ENCODE measurements at places on chromosomes 5 and 9. TPM values are rescaled to one million over a fixed set of nuclear protein-coding genes. Genes with fewer than 3 reads are reported as not detected.
A peak's percentile ranks its signal among the peaks of the same experiment; 100 is the strongest.

PPP3R2 gene
- not detected for polyA plus RNA-seq

C5orf58 gene
- polyA plus RNA-seq = 0.43 TPM

FBXL7 gene
- polyA plus RNA-seq = 29.0 TPM

RICTOR gene
- 37.5 TPM for polyA plus RNA-seq

ZNF474 gene
- polyA plus RNA-seq = 3.1 TPM

TSSK1B gene
- polyA plus RNA-seq = 0.06 TPM

GRXCR2 gene
- not detected for polyA plus RNA-seq

- DNase-seq = no peak
Measured at GRCh38 chr5:91145333-91145620, 237.8 kb downstream of the ARRDC3 start.

DNA sequence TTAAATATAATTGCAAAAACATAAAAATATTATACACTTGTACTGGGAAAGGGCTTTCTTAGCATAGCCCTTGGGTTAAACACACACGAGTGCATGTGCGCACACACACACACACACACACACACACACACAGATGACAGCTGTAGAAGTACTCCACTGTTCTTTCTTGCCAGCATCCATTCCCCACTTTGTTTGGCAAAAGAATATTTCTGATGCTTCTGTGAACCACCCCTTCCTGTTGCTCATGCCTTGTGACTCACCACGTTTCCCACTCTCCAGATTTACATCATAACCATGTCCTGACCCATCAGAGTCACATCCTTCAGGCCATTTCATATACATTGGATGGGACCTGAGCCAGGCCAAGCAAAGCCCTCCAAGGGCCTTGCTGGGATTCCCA, 280.1 kb downstream of the DNAH5 start:
- DNase-seq = no peak

DNA sequence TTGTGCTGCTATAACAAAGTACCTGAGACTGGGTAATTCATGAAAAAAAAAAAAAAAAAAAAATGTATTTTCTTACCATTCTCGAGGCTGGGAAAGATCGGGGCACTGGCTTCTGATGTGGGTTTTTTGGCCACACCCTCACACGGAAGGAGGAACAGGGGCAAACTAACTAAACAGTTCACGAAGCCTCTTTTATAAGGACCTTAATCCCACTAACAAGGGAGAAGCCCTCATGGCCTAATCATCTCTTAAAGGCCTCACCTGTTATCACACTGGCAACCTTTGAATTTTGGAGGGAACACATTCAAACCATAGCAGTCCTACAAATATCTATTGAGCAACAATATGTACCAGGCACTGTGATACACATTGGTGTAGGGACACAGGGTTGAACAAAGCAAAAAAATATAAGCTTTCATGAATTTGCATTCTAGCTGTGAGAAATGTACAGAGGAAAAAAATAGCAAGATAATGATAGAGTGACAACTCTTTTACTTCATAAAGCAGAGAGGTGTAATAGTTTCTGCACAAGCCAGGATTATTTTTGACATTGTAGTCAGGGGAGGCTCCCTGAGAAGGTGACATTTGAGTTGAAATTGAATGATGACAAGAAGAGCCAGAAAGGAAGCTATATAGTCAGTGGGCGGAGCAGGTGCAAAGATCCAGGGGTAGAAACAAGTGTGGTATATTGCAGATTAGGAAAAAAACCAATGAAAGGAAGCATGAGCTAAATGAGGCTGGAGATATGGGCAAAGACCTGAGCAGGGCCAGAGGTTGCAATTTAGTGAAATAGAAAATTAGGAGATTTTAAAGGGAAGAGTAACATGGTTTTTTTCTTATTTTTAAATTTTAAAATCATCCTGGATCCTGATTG, 68.1 kb upstream of the GRAMD2B start:
- no peak for DNase-seq

DNA sequence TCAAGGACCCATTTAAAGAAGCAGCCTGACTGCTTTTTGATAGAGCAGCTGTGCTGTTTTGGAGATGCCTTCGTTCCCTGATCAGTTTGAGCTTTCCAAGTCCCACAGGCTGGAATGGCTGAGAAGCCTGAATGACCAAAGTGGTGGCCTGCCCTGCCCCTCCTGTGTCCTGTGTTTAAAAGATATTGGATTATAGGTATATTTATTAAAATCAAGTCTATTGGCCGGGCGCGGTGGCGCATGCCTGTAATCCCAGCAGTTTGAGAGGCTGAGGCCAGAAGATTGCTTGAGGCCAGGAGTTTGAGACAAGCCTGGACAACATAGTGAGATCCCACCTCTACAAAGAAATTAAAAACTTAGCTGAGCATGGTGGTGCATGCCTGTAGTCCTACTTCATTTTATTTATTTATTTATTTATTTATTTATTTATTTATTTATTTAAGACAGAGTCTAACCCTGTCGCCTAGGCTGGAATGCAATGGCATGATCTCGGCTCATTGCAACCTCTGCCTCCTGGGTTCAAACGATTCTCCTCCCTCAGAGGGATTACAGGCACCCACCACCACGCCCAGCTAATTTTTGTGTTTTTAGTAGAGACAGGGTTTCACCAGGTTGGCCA, 87.7 kb downstream of the CACNA1B start:
- DNase-seq = no peak

DNA sequence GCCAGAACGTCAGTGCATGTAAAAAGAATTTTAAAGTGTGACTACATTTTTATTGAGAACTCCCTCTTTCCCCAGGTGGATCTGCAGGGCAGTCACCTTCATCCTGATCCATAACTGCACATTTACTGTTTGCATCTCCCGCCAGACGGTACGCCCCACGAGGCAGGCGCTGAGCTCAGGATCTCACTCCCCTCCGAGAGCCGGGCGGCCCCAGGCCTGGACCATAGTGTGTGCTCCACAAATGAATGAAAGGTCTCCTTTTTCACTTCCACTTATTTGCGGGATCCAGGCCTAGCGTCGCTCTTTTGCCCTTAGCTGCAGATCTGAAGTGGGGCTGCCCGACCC, 378 bp downstream of the DROSHA start:
- DNase-seq = peak; percentile 15

GRCh38 chr9:32928145-32928763, 73.2 kb downstream of the APTX start:
- DNase-seq = peak; percentile 44

DNA sequence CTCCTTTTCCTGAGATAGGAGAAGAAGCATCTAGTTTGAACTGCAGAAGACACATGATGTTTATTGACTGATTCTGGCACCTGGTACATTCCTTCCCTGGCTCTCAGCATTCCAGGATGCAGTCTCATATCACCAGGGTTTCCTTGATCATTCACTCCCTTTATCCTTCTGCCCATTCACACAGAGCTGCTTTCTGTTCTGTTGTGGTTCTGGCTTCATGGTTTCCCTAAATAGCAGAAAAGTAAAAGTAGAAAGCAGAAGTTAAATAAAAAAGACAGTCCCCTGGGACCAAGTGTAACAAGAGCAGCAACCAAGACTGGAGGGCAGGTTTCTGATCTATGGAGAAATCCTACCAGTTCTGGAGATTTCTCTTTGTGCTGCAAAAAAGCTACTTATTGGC, 3.2 kb downstream of the IFNA8 start:
- no peak for DNase-seq

DNA sequence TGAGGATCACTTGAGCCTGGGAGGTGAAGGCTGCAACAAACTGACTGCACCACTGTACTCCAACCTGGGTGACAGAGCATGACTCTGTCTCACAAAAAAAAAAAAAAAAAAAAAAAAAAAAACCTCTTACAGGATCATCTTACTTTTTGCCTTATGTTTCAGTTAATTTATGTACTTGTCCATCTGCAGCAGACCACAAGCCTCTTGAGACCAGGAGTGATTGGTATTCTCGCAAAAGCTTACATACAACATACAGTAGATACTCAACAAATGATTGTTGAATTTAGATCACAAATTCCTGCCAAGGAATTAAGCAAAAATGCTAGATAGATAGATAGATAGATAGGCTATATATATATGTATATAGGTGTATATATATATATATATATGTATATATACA, 12.4 kb downstream of the CEMIP2 start:
- DNase-seq = no peak

DNA sequence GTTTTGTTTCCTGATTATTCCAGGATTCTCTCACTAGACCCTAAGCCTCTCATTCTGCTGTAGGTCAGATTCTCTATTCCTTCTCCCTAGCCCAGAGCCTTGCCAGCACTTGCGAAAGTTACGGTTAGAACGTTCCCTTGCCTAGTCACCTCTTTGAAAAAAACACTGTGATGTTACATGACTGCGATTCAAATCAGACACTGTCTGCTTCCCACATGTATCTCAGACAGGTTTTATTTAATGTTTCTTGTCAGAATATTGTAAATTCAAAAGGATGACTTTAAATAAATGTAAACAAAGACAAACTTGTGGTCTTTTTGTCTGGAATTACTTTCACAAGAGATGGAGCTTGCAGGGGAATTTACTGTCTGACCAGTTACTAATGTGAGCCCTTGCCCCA, 116.5 kb upstream of the OTULINL start:
- DNase-seq = no peak

DNA sequence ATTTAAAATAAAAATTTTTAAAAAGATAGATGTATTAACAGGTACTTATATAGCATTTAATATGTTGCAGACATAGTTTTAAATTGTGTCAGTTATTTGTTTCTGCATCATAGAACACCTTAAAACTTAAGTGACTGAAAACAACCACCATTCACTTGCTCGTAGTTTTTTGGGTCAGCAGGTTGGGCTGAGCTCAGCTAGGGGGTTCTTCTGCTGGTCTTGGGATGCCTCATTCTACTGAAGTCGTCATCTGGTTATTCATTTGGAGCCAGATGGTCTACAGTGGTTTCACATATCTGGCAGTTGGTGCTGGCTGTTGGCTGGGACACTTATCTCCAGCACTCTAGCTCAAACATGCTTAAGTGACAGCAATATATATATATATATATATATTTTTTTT, 29.6 kb downstream of the PSAT1 start:
- no peak for DNase-seq

DNA sequence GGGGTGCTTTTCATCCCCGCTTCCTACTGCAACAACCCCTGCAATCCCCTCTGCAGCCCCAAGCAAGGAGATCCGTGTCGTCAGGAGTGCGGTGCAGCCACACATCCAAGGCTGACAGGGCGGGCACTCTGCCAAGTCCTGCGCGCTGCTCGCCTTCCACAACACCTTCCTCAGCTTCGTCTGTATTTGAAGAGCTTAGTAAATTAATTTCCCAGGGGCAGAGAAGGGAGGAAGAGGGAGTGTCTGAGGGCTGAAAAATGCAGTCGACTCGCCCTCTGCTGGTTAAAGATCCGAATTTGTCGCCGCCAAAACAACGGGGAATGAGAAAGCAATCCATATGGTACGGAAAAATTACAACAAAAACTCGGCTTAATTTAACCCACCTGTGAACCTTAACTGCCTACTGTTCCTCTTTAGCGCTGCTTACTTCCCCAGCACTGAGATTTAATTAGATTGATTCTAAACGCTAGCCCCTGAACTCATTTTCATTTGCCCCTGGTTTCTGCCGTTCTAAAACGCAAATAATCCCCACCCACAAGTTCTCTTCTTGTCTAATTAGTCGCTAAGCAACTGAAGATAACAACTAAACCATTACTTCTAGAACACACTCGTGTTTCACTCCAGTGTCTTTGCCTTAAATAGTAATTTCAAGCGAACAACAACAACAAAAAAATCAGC, 10.9 kb upstream of the PCDHB1 start:
- DNase-seq = peak; percentile 50

- DNase-seq = no peak
Measured at GRCh38 chr5:149257889-149258705, 13.6 kb upstream of the AFAP1L1 start.

DNA sequence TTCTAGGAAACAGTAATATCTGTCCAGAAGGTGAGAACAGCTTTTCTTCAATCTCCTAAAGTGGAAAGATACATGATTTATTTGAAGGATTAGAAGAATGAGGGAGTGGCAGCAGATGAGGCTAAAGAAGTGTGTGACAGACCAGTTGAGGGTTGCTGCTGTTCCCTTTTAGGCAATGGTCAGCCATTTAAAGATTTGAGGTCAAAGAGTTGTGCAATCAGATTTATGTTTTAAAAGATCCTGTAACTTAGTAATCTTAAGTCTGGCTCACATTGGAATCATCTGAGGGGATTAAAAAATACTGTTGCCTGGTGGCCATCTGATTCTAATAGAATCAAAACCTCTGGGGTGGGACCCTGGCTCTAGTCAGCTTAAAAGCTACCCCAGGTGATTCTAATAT, 4.3 kb upstream of the SGCD start:
- no peak for DNase-seq

DNA sequence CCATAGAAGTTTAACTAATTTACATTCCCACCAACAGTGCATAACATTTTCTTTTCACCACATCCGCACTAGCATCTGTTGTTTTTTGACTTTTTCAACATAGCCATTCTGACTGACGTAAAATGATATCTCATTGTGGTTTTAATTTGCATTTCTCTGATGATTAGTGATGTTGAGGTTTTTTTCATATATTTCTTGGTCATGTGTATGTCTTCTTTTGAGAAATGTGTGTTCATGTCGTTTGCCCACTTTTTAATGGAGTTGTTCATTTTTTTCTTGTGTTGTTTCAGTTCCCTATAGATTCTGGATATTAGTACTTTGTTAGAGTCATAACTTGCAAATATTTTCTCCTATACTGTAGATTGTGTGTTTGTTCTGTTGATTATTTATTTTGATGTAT, 163.4 kb downstream of the FER start:
- no peak for DNase-seq

DNA sequence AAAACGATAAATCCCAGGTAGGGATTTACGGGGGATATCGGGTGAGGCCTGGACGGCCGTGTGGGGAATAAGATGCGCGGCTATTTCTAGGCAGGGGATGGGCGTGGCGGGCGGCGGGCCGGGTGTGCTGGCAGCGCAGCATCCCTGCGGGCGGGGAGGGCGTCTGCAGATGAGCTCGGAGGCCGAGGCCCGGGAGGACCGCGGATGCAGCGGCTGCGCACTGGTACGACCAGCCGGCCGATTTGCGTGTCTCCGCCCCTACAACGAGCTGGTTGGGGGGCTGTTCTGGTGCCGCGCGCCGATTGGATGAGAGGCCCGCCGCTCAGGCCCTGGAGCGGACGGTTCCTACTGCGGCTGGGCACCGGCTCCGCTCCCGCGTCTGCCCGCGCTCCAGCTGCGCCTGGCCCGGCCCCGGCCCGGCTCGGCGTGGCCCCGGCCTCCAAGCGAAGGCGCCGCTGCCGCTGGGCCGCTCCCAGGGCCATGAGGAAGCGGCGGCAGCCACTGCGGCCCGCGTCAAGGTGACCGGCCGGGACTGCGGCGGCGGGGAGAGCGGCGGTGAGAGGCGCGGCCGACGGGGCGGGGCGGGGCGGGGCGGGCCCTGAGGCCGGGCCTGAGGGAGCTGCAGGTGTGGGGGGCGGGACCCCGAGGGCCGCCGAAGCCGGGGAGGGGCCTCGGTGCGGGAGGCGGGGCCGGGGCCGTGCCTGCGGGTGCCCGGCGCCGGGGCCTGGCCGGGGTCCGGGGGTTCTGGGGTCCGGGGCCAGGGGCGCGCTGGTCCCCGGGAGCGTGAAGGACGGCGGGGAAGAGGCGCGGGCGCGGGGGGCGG, at the start of gene RALGPS1:
Gene RALGPS1 (plus strand): TSS at position 325 of the 823 bp plus-strand sequence. CDS start 47,508 bp downstream, outside the sequence.
- peak; percentile 95 for DNase-seq
